Subcutaneous preadipocyte (primary cell): ENCODE measurements at places on chromosomes 1 and 21. TPM values are rescaled to one million over a fixed set of nuclear protein-coding genes. Genes with fewer than 3 reads are reported as not detected.

SLC45A1 gene
- total RNA-seq: 2.5 and 3.3 TPM in 2 replicates

SPRR2E gene
- not detected in 2 replicates for total RNA-seq

FLG2 gene
- not detected in 2 replicates for total RNA-seq

HAPLN2 gene
- not detected in 2 replicates for total RNA-seq

MIXL1 gene
- not detected in 2 replicates for total RNA-seq

SPRR2A gene
- total RNA-seq: not detected in 2 replicates

FAM131C gene
- total RNA-seq: under 0.01 and 0.37 TPM in 2 replicates

S100A9 gene
- not detected in 2 replicates for total RNA-seq

TLCD4 gene
- under 0.01 and 1.2 TPM in 2 replicates for total RNA-seq

RCSD1 gene
- 0.20 and 0.37 TPM in 2 replicates for total RNA-seq

PYHIN1 gene
- total RNA-seq: 0.20 and 2.6 TPM in 2 replicates

LCE1F gene
- total RNA-seq: not detected in 2 replicates

CD52 gene
- 0.98 TPM in 1 of 2 replicates, not detected in the other for total RNA-seq
